ENCODE measurements at places on chromosomes 1 and 21.
A peak's percentile ranks its signal among the peaks of the same experiment; 100 is the strongest.

GRCh38 chr1:167198518-167199133, 22.1 kb upstream of the POU2F1 start:
- DNase-seq = no peak

- DNase-seq = peak; percentile 79
Observed at GRCh38 chr1:78145105-78145580, 99.4 kb downstream of the GIPC2 start.

GRCh38 chr21:17779496-17779895, 39.7 kb downstream of the C21orf91 start:
- DNase-seq = peak; percentile 52

DNA sequence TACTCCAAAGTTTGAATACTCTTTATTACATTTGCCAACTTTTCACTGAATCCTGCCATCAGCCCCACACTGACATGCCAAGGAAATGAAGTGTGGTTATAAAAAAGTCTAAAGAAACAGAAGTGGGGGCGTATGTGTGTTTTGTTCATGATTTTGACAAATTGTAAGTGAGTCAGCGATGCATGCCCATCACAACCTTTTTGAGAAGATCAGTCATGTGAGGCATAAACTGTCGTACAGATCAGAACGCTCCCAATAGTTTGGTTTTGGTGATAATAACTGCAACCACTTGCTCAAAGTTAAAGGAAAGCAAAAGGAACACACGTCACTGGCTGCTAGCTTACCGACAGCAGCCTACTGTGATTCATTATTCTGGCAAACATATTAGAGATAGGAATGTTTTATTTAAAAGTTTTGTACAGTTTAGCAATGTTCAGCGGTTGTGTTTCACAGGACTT, 95.6 kb downstream of the RGS2 start:
- peak; percentile 96 for DNase-seq

DNA sequence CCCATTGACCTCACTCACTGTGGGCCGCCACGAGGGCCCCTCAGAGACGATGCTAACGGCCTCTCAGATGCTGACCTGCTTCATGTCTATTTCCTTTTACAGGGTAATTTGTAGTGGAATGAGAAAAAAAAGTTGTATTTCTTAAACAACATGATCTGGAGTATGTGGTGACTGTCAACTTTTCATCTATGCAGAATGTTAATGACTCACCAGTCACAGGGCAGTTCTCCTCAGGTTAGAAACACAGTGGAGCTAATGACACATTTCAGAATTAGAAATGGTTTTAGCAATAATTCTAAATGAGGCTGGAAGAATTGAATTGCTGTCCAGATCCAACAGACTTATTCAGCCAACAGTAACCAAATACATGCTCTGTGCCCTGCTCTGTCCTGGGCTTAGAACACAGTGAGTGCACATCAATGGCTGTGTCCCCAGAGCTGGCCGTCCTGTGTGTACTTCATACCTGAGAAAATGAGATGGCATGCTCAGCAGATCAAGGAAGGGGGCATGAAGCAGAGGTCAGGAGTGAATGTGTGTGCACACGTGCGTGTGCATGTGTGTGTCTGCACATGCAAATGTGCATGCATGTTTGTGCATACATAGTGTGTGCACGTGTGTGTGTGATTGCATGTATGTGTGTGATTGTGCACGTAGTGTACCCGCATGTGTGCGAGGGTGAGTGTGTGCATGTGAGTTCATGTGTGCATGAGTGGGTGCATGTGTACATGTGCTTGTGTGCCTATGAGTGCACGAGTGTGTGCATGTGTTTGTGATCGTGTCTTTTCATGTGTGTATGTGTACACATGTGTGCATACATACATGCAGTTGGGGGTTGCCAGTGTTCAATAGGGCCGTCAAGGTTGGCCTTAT, 145.3 kb downstream of the PCBP3 start:
- no peak for DNase-seq

DNA sequence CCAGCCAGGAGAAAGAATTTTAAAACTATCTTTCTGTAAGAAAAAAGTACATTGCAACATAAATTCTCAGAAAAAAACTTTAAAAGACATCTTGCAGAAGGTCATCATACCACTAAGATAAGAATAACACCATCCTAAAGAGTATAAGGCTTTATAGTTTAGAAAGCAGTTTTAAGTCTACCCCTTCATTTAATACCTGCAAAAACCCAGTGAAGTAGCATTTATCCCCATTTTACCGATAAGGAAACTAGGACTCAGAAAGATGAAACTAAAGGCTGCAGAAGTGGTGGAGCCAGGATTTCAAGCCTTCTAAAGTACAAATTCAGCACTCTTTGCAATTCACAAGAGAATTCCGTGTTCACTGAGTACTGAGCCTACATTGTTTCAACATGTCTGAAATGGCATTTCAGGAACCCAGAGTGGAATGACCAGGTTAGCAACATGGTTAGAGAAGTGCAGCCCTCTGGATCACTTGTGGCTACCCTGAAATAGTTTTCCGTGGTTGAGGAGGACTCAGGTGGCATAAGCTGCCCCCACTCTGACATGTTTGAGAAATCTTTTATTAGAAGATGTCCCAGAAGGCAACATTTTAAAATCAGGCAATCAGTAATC, 6.7 kb downstream of the MYCL start:
- DNase-seq = no peak

DNA sequence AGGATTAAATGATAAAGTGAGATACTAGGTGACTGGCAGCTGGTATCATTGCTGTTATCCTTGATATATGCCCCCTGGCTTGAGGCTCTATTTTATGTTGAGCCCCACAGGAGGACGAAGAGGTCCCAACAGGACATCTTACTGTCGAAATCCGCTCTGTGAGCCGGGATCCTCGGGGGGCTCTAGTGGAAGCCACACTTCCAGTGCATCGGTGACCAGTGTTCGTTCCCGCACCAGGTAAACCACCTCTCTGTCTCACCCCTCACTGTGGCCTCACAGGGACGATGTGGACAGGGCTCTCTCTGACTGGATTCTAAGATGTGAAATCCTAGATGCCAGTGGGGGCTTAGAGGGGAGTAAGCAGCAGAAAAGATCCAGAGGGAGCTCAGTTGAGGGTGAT, 2.1 kb downstream of the TMEM39B start:
- no peak for DNase-seq

- peak; percentile 88 for DNase-seq
Observed at GRCh38 chr1:213244664-213245091, 193.6 kb downstream of the RPS6KC1 start.

GRCh38 chr1:153888533-153888932, 34.2 kb downstream of the GATAD2B start:
- DNase-seq = no peak
